ENCODE measurements at places on chromosomes 2 and 18. TPM values are rescaled to one million over a fixed set of nuclear protein-coding genes. Genes with fewer than 3 reads are reported as not detected.

POTEC gene
- not detected for total RNA-seq

UGT1A5 gene
- total RNA-seq: not detected

KLHL30 gene
- 0.27 TPM for total RNA-seq

DSG1 gene
- not detected for total RNA-seq

PTPRN gene
- total RNA-seq: 1.4 TPM

SLC9A4 gene
- total RNA-seq: not detected

CGREF1 gene
- total RNA-seq: 8.1 TPM

ATOH8 gene
- total RNA-seq: 16.6 TPM

TDRD15 gene
- not detected for total RNA-seq

TMEM127 gene
- total RNA-seq: 47.4 TPM

SCN9A gene
- 2.2 TPM for total RNA-seq

SCYGR5 gene
- not detected for total RNA-seq

FMNL2 gene
- total RNA-seq: 39.0 TPM

ACMSD gene
- not detected for total RNA-seq

PPP1R7 gene
- 58.0 TPM for total RNA-seq

All from A549 treated with dexamethasone at 1 μM for 4 hours (cell line).